Prostate gland (tissue), 2 donors: ENCODE measurements at places on chromosomes 2 and 18. TPM values are rescaled to one million over a fixed set of nuclear protein-coding genes. Genes with fewer than 3 reads are reported as not detected.

DSEL gene
- total RNA-seq: 5.7 TPM

SLC5A7 gene
- total RNA-seq: not detected

FBXO41 gene
- total RNA-seq: 7.4 TPM

RNF103 gene
- total RNA-seq: 40.8 TPM

SERPINB3 gene
- total RNA-seq: 8.5 TPM

G6PC2 gene
- not detected for total RNA-seq

CFC1 gene
- total RNA-seq: 10.5 TPM

KCNK3 gene
- total RNA-seq: 11.1 TPM

KYNU gene
- 1.1 TPM for total RNA-seq

GRCh38 chr2:116133381-116133942 is 1681.0 kb upstream of the DDX18 start:
- H3K27ac ChIP-seq: no peak overlapping the region
- no peak for DNase-seq
- H3K36me3 ChIP-seq: no peaks in the 10 kb centered on the region

- DNase-seq: no peak
- H3K27me3 ChIP-seq: no peaks in the 10 kb centered on the region
- no peaks in the 10 kb centered on the region for H3K4me1 ChIP-seq
- no peaks in the 10 kb centered on the region for H3K36me3 ChIP-seq
- H3K4me3 ChIP-seq: no peak overlapping the region
- no peak overlapping the region for H3K27ac ChIP-seq
Observed at GRCh38 chr2:222582928-222583327, 73.0 kb downstream of the FARSB start.

DNA sequence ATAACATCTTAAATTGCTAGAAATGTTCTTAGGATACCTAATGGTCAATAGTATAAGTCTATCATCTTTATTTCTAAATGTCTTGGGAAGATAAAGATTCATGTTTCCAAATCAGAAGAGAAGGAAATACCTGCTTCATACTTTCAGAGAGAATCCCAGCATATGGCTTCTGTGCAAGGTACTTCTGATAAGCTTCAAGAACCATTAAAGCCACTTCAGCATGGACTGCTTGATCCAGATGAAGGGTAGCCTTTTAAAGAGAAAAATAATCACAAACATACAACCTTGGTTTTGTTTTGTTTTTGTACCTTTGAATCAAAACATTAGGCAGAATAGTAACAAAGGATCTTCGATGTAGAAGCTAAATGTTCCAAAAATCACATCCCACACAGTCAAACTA is 44.0 kb downstream of the EPG5 start:
- no peak overlapping the region for H3K27ac ChIP-seq
- H3K27me3 ChIP-seq: no peaks in the 10 kb centered on the region
- no peak overlapping the region for H3K4me3 ChIP-seq
- no peaks in the 10 kb centered on the region for H3K4me1 ChIP-seq
- H3K36me3 ChIP-seq: no peaks in the 10 kb centered on the region

- H3K36me3 ChIP-seq: no peaks in the 10 kb centered on the region
- H3K4me1 ChIP-seq: no peaks in the 10 kb centered on the region
- no peak overlapping the region for H3K27ac ChIP-seq
- DNase-seq: no peak
- no peak overlapping the region for H3K4me3 ChIP-seq
Observed at GRCh38 chr2:44838116-44838790, 103.2 kb upstream of the SIX3 start.

DNA sequence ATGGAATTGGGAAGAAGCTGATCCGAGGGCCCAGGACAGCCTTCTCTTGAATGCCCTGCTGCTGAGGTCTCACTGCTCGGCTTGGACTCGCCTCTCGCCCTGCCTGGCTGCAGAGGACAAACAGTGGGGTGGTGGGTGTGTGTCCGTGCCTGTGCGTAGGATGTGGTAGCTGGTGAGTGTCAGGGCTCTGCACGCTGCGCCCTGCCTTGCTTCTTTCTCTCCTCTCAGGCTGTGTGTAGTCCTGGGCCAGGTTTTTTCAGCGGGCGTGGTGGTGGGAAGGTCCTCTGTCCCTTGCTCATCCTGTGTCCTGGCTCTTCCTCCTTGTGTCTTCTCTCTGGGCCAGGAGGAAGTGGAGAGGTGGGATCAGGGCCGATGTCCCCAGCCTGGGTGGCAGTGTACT is 44.8 kb downstream of the RRM2 start:
- H3K27ac ChIP-seq: no peak overlapping the region
- no peaks in the 10 kb centered on the region for H3K4me1 ChIP-seq
- no peak overlapping the region for H3K4me3 ChIP-seq
- DNase-seq: no peak
- H3K27me3 ChIP-seq: no peaks in the 10 kb centered on the region

- no peaks in the 10 kb centered on the region for H3K27me3 ChIP-seq
- H3K4me3 ChIP-seq: no peak overlapping the region
- H3K4me1 ChIP-seq: no peaks in the 10 kb centered on the region
- H3K36me3 ChIP-seq: no peaks in the 10 kb centered on the region
- no peak overlapping the region for H3K27ac ChIP-seq
Observed at GRCh38 chr18:36078751-36079529, 11.6 kb upstream of the RPRD1A start.

DNA sequence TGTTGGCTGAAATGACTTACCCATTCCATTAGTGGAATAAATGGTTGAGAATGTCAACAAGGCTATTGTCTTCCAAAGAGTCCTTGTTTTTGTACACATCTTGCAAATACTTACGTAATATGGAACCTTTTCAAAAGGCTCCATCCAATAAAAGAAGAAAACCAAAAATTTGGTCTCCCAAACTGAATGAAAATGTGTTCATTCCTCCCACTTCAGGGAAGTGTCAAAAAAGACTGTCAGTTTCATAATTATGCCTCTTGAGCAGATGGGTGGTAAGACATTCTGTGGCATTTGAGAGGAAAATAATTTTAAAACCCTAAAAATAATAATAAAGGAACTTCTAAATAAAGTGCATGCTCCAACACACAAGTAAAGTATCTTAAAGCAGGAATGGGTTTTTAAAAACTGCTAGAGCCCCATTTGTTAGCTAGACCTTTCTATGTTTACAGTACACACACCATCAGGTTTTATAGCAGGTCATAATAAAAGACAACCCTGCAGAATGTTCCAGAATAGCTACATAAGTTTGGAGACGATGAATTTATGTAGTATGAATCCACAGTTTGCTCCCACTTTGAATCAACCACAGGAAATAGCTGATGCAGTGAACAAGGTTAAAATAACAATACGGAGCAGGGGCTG is 843.7 kb downstream of the LRRTM4 start:
- no peaks in the 10 kb centered on the region for H3K27me3 ChIP-seq
- DNase-seq: no peak
- H3K36me3 ChIP-seq: no peaks in the 10 kb centered on the region
- no peak overlapping the region for H3K27ac ChIP-seq

GRCh38 chr2:175887776-175888175 is 114.3 kb downstream of the LNPK start:
- no peak overlapping the region for H3K4me3 ChIP-seq
- no peak for DNase-seq
- no peaks in the 10 kb centered on the region for H3K36me3 ChIP-seq
- no peaks in the 10 kb centered on the region for H3K4me1 ChIP-seq
- H3K27me3 ChIP-seq: no peaks in the 10 kb centered on the region

GRCh38 chr2:9637330-9637729 is 6.5 kb upstream of the YWHAQ start:
- no peak for DNase-seq
- no peak overlapping the region for H3K27ac ChIP-seq
- no peak overlapping the region for H3K4me3 ChIP-seq
- no peaks in the 10 kb centered on the region for H3K36me3 ChIP-seq

- no peaks in the 10 kb centered on the region for H3K4me1 ChIP-seq
- H3K27me3 ChIP-seq: no peaks in the 10 kb centered on the region
- DNase-seq: no peak
Observed at GRCh38 chr2:233656443-233656842, 15.3 kb upstream of the UGT1A9 start.

GRCh38 chr2:156333951-156334495 is 1.5 kb upstream of the NR4A2 start:
- H3K27me3 ChIP-seq: no peaks in the 10 kb centered on the region
- no peaks in the 10 kb centered on the region for H3K36me3 ChIP-seq
- H3K27ac ChIP-seq: peak overlapping the region; percentile 99
- peak; percentile 36 for DNase-seq
- H3K4me1 ChIP-seq: no peaks in the 10 kb centered on the region

DNA sequence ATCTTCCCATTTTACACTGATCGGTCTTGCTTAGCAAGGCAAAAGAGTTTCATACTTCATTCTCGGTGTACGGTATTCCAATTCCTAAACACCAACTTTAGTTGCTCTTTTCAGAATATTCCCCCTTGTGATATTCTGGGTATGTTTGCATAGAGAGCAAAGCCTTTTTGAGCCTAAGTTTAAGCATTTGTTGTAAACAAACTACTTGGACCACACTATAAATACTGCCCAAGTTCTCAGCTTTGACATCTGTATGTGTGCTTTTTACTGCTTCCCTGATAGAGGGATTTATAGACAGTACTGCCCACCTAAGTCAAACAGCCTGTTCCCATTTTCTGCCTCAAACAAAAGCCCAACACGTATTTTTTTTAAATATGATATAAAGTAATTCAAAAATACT is 36.9 kb downstream of the CCBE1 start:
- H3K27me3 ChIP-seq: no peaks in the 10 kb centered on the region
- H3K36me3 ChIP-seq: no peaks in the 10 kb centered on the region
- H3K27ac ChIP-seq: no peak overlapping the region

GRCh38 chr18:9575558-9575957 is 38.8 kb downstream of the PPP4R1 start:
- no peak overlapping the region for H3K27ac ChIP-seq
- peak; percentile 88 for DNase-seq
- H3K4me3 ChIP-seq: no peak overlapping the region
- H3K36me3 ChIP-seq: no peaks in the 10 kb centered on the region
- H3K27me3 ChIP-seq: no peaks in the 10 kb centered on the region

DNA sequence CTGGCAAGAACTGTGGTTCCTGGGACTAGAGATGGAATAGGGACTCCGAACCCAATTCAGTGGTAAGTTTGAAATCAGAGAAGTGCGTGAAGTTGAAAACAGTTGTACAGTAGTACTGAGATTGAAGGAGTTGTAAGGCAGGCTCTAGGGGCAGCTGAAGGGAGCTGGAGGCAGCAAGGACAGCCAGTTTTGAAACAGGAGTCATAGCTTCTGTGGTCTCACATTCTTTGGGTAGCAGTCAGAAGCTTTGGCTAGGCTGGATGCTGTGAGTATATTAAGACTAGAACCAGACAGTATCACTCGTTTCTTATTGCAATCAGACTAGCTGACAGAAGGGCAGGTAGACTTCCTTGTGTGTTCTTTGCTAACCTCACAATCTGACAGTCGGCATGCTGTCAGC is 64.5 kb upstream of the ADAM23 start:
- H3K27me3 ChIP-seq: no peaks in the 10 kb centered on the region
- H3K36me3 ChIP-seq: no peaks in the 10 kb centered on the region
- DNase-seq: no peak
- no peaks in the 10 kb centered on the region for H3K4me1 ChIP-seq

- peak within 1 kb of the TSS; percentile 36 for H3K4me3 ChIP-seq
- H3K27me3 ChIP-seq: peaks cover 43% of the 10 kb centered on the region
- DNase-seq: peak; percentile 77
- peaks cover 28% of the 10 kb centered on the region for H3K4me1 ChIP-seq
- H3K36me3 ChIP-seq: no peaks in the 10 kb centered on the region
Observed at GRCh38 chr2:170816504-170817092, at the start of gene GAD1. Gene GAD1 (plus strand): TSS chr2:170816887. CDS start chr2:170818592, 1,705 bp downstream.

GRCh38 chr2:187079901-187080300 is 230.9 kb upstream of the ZSWIM2 start:
- no peaks in the 10 kb centered on the region for H3K4me1 ChIP-seq
- no peak overlapping the region for H3K4me3 ChIP-seq
- DNase-seq: no peak
- H3K27me3 ChIP-seq: no peaks in the 10 kb centered on the region
- no peaks in the 10 kb centered on the region for H3K36me3 ChIP-seq

DNA sequence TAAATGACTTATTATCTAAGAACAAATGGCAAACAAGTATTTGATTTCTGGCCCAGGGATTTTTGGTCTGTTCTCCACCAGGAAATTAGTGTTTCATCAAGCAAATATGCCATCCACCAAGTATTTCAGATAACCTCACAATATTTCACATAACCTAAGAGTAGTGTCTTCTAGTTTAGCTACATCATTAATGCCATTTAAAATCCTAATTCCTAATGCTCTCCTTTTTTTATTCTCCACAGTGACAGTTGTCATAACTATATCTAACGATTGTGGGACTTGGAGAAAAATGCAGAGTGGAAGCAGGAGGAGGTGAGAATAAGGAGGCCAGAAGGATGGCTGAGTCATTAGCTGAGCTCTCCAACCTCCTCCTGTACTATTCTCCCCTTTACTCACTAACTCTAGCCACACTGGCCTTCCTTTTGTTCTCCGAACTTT is 58.5 kb upstream of the CTLA4 start:
- no peak for DNase-seq
- no peak overlapping the region for H3K4me3 ChIP-seq
- no peaks in the 10 kb centered on the region for H3K36me3 ChIP-seq
- no peaks in the 10 kb centered on the region for H3K27me3 ChIP-seq

GRCh38 chr2:64398516-64399129 is 55.3 kb upstream of the LGALSL start:
- no peaks in the 10 kb centered on the region for H3K27me3 ChIP-seq
- H3K4me1 ChIP-seq: peaks cover 2% of the 10 kb centered on the region
- no peak for DNase-seq
- no peak overlapping the region for H3K27ac ChIP-seq
- H3K36me3 ChIP-seq: no peaks in the 10 kb centered on the region
- H3K4me3 ChIP-seq: no peak overlapping the region

DNA sequence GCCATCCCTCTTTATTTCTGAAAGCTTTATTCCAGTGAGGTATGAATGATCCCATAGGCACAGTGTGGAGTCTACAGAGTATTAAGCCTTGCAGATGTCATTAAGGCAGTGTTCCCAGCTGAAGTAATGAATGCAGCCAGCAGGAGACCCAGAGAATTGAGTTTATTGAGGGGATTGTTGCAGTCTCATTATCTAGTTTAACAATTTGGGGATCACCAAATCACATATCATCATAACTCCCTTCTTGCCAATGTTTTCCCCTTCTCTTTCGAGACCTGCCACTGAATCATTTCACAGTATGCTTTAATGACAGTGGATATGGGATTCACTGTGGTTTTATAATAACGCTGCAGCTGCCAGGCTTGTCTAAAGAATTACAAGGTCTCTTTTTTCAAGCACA is 249.3 kb upstream of the FSHR start:
- H3K27me3 ChIP-seq: no peaks in the 10 kb centered on the region
- H3K4me1 ChIP-seq: no peaks in the 10 kb centered on the region
- no peak overlapping the region for H3K27ac ChIP-seq
- DNase-seq: no peak
- no peak overlapping the region for H3K4me3 ChIP-seq

- no peak overlapping the region for H3K4me3 ChIP-seq
- no peak overlapping the region for H3K27ac ChIP-seq
- peak; percentile 10 for DNase-seq
- H3K4me1 ChIP-seq: peaks cover 7% of the 10 kb centered on the region
- no peaks in the 10 kb centered on the region for H3K27me3 ChIP-seq
Observed at GRCh38 chr2:27920148-27920885, 29.8 kb downstream of the BABAM2 start.

GRCh38 chr18:36692371-36692770 is 136.4 kb downstream of the TPGS2 start:
- no peaks in the 10 kb centered on the region for H3K36me3 ChIP-seq
- no peaks in the 10 kb centered on the region for H3K4me1 ChIP-seq
- no peaks in the 10 kb centered on the region for H3K27me3 ChIP-seq
- no peak for DNase-seq
- H3K4me3 ChIP-seq: no peak overlapping the region
